Activated naive CD8-positive, alpha-beta T cell treated with anti-CD3 and anti-CD28 coated beads for 36 hours (primary cell): ENCODE measurements at places on chromosomes 13 and 19. TPM values are rescaled to one million over a fixed set of nuclear protein-coding genes. Genes with fewer than 3 reads are reported as not detected.

Gene ZNF17
- 12.3 TPM for total RNA-seq

GRCh38 chr13:37652596-37652995 lies 54.0 kb upstream of the POSTN start:
- H3K27me3 ChIP-seq, result no peaks in the 10 kb centered on the region
- no peak for DNase-seq
- no peak overlapping the region for H3K27ac ChIP-seq
- no peaks in the 10 kb centered on the region for H3K36me3 ChIP-seq

GRCh38 chr19:30077851-30078355 lies 135.9 kb downstream of the URI1 start:
- H3K4me1 ChIP-seq, result no peaks in the 10 kb centered on the region
- H3K36me3 ChIP-seq, result no peaks in the 10 kb centered on the region
- H3K4me3 ChIP-seq, result no peak overlapping the region

DNA sequence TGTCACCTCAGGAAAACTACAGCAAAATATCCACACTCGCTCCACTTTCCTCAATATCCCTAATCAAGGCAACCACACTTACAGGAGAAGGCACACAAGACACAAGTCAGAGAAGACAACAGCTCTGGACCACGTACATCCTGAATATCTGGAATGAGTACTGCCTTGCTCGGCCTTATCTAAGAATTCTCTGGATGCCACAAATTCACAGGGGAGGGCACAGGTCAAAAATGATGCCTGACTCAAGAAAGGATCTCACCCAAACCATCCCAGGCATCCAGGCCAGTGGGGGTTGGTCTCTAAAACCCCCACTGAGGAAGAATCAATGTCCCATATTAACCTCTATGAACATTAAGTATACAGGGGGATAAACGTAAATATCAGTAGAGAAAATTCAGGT lies 29.9 kb downstream of the ATP7B start:
- H3K27me3 ChIP-seq, result no peaks in the 10 kb centered on the region
- no peak overlapping the region for H3K4me3 ChIP-seq
- no peak for DNase-seq
- H3K4me1 ChIP-seq, result no peaks in the 10 kb centered on the region
- H3K27ac ChIP-seq, result no peak overlapping the region
- H3K36me3 ChIP-seq, result no peaks in the 10 kb centered on the region

- H3K27ac ChIP-seq, result no peak overlapping the region
- peaks cover 34% of the 10 kb centered on the region for H3K36me3 ChIP-seq
- no peaks in the 10 kb centered on the region for H3K27me3 ChIP-seq
- no peak for DNase-seq
- H3K4me1 ChIP-seq, result peaks cover 49% of the 10 kb centered on the region
Observed at GRCh38 chr13:74047931-74048600, 86.1 kb downstream of the KLF12 start.

DNA sequence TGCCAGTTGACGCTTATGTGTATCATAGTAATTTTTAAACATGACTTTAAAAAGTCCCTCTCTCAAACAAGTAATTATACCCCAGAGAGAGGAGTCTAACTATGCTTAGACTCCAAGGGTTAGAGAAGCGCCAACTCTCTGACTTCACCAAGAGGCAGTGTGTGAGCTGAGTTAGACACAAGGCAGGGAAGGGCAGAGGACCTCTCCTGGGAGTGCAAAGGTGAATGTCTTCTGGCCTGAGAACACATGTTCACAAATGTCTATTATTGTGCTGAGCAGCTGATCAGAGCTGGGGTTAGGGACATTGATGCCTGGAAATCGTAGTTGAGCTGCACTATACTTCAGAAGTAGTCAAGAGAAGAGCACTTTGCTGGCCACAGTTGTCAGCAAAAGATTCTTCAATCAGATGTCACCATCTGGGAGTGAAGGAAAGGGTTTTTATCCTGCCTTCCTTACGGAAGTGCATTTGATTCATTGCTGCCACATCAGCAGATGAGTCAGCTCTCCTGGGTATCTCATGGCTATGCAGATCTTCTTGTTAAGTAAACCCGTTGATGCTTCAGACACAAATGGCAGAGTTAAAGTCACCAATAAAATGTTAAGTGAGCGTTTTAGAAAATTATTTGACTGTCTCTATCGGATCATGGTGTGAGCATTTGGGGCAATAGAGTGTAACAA lies 283.2 kb upstream of the ARGLU1 start:
- DNase-seq, result no peak
- no peak overlapping the region for H3K4me3 ChIP-seq
- H3K4me1 ChIP-seq, result no peaks in the 10 kb centered on the region
- H3K27ac ChIP-seq, result no peak overlapping the region
- H3K27me3 ChIP-seq, result no peaks in the 10 kb centered on the region
- no peaks in the 10 kb centered on the region for H3K36me3 ChIP-seq
